ENCODE measurements at places on chromosomes 1 and 21. TPM values are rescaled to one million over a fixed set of nuclear protein-coding genes. Genes with fewer than 3 reads are reported as not detected.

Gene S100A8
- total RNA-seq, result 201 TPM

Gene SPATA1
- total RNA-seq, result 2.2 TPM

Gene TNFRSF25
- 5.5 TPM for total RNA-seq

Gene ST7L
- 13.9 TPM for total RNA-seq

Gene KRTAP12-2
- not detected for total RNA-seq

Gene NMNAT2
- total RNA-seq, result 23.3 TPM

Gene KRTAP10-4
- total RNA-seq, result not detected

Gene NOL9
- total RNA-seq, result 16.5 TPM

Gene OR2T11
- total RNA-seq, result not detected

Gene TBX15
- total RNA-seq, result 2.2 TPM

Gene COL6A1
- total RNA-seq, result 244 TPM

Gene BECN2
- total RNA-seq, result not detected

Gene COL8A2
- 3.8 TPM for total RNA-seq

Gene CSMD2
- 0.29 TPM for total RNA-seq

Gene CLCNKA
- 0.26 TPM for total RNA-seq

Gene NTNG1
- total RNA-seq, result 1.2 TPM

Gene LRRC71
- not detected for total RNA-seq

Gene FAM177B
- total RNA-seq, result not detected

Gene RBP7
- total RNA-seq, result 24.8 TPM

Gene FMO2
- 41.7 TPM for total RNA-seq

Gene TUFT1
- 3.9 TPM for total RNA-seq

Gene ZNF692
- total RNA-seq, result 16.3 TPM

Gene ADGRB2
- total RNA-seq, result 18.7 TPM

Gene LCE7A
- total RNA-seq, result not detected

Gene TRAF3IP3
- 1.3 TPM for total RNA-seq

Gene SPATA45
- total RNA-seq, result not detected

Gene LAPTM5
- total RNA-seq, result 68.1 TPM

Gene KCNJ9
- total RNA-seq, result 0.06 TPM

Gene MYOG
- not detected for total RNA-seq

Gene STMN1
- total RNA-seq, result 27.4 TPM

Gene RHD
- 0.09 TPM for total RNA-seq

Gene SELP
- 12.4 TPM for total RNA-seq

Gene CCDC185
- total RNA-seq, result not detected

Gene EEIG2
- 8.5 TPM for total RNA-seq

Gene AIM2
- total RNA-seq, result 0.50 TPM

Gene ESRRG
- total RNA-seq, result 29.5 TPM

Gene KRTAP13-2
- total RNA-seq, result not detected

Gene ALDH4A1
- 23.4 TPM for total RNA-seq

Gene CSF1
- total RNA-seq, result 30.8 TPM

Gene RAB7B
- total RNA-seq, result 4.5 TPM
